ENCODE measurements at places on chromosomes 6 and 20. TPM values are rescaled to one million over a fixed set of nuclear protein-coding genes. Genes with fewer than 3 reads are reported as not detected.

Gene HLA-DMA
- total RNA-seq, result 0.93 TPM

Gene FAM209B
- not detected for total RNA-seq

Gene PPP1R3G
- 0.36 TPM for total RNA-seq

Gene LPA
- not detected for total RNA-seq

Gene KIF25
- total RNA-seq, result not detected

Gene TRMT11
- 23.4 TPM for total RNA-seq
